Heart left ventricle (tissue), 16 donors: ENCODE measurements at places on chromosomes 3 and 15.

DNA sequence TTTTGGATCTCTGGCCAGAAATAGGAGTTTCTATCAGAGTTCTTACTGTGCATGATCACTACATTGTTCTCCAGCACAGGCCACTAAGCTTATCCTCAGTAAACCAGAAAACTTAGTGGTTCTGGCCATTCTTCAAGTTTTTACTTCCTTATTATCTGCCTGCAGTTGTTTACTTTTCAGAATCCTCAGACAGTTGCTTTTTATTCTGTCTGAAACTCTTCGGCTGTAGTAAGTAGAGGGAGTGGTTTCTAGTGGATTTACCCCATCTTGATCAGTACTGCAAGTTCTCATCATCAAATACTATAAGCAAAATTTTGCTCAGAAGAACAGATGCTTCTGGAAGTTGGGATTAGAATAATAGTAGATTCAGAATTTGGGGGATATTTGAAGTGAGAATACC is 193.0 kb upstream of the RARB start:
- no peak for DNase-seq

- DNase-seq, result no peak
Observed at GRCh38 chr3:195537995-195538394, 5.1 kb downstream of the PPP1R2 start.

GRCh38 chr15:61237400-61237799 is 8.3 kb upstream of the RORA start:
- DNase-seq, result no peak

- DNase-seq, result no peak
Observed at GRCh38 chr3:39911465-39912309, 102.3 kb downstream of the MYRIP start.

DNA sequence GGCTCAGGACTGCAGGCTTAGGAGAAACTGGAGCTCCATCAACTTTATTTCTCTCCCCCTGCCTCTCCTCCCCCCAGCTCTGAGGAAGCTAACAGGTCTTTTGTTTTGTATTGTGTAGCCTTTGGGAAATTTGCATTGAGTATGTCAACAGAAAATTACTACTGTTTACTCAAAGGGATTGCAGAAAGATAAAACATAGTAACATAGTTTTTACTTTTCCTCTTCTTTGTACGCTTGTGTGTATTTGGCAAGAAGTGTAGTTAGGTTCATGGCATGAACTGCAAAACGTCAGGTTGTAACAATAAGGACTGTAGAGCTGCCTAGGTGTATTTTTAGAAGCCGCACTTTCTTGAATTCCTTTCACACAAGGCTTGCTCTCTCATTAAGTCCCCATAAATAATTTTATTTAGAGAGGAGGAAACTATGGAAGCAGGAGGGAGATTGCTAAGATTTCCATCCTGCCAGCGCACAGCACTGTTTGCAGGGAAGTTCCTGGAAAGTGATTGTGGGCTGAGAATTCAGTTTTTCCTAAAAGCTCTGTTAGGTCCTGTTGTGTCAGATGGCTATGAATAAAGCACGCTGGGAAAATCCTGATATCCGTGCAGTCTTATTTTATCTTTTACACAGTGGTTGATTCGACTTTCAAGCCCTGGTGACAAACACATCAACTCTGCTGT is 21.1 kb upstream of the SATB1 start:
- DNase-seq, result no peak

- DNase-seq, result no peak
Observed at GRCh38 chr15:62617741-62618140, 424.8 kb upstream of the TPM1 start.

DNA sequence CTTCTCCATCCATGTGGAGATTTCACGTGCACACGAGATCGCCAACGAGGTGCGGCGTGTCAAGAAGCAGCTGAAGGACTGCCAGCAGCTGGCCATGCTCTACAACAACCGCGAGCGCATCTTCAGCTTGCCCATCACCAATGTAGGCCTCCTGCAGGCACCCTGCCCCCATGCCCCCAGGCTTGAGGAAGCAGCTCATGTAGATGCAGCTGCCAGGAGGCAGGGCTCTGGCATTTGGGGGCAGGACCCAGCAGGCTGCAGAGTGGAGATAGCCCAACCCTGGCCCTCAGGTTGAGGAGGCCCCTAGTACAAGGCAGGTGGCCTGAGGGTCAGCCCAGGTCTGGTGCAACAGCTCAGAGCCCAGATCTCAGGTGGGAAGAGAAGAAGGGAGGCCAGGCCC is 36.4 kb downstream of the DNAH1 start:
- DNase-seq, result peak; percentile 24

GRCh38 chr15:80275961-80276360 is 23.9 kb upstream of the CTXND1 start:
- DNase-seq, result no peak

DNA sequence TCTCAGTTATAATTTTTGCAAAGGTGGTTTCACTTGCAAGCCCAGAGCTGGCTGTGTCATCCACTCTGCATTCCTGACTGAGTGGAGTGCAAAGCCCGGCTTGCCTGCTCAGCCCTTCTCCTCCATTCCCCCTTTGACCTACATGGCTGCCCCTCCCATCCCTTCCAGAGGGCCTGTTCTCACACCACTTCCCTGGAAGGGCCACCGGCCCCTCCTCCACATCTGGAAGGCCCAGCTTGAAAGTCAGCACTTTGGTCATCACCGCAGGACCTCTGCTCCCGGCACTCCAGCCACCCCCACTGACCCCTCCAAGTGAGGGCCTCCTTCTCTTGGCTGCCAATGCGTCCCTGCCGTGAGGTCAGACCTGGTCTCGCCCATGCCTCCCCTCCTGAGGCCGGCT is 74.1 kb upstream of the RNF7 start:
- no peak for DNase-seq

GRCh38 chr15:70518201-70519003 is 245.0 kb downstream of the UACA start:
- DNase-seq, result no peak

DNA sequence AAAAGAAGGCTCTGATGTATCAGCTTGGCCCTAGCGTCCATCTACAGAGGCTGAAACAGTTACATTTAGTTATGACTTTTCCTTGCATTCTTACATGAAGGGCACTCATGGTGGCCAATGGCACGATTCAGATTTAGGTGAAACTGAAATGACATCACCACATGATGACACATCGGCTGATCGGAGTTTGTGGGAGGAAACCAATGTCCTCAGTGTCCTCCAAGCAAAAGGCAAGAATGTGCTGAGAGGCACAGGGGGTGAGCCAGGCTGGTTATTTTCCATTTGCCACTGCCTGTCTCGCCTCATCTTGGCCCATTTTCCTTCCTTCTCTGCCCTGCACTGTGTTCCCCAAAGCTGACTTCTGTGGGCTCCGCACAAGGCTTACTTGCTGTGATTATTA is 34.4 kb downstream of the TARS3 start:
- DNase-seq, result no peak

- no peak for DNase-seq
Observed at GRCh38 chr3:181066143-181067087, 76.9 kb upstream of the DNAJC19 start.

DNA sequence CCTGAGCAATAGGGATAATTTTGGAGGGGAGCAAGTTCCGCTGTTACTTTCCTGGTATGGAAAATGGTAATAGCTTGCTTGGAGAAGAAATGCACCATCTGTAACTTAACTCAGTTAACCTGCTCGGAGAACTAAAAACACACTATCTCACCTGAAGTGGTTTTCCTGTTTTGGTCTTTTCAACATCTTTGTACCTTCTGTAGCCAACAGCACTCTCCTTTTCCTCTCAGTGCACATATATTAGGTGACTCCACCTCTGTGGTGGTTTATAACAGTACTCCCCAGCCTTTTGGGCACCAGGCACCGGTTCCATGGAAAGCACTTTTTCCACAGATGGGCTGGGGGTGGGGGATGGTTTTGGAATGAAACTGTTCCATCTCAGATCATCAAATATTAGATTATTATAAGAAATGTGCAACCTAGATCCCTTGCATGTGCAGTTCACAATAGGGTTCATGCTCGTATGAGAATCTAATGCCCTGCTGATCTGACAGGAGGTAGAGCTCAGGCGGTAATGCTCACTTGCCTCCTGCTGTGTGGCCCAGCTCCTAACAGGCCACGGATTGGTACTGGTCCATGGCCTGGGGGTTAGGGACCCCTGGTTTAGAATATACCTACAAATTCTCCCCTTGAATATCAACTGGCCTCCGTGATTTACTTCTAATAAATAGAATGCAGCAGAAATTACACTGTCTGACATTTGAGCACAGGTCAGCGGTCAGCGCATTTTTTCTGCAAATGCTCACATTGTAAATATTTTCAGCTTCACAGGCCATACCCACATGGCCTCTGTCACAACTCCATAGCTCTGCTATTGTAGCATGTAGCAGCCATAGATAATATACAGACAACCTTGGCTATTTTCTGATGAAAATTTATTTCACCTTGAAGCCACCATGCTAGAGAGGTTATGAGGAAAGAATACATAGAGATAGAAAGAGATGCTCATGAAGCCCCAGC is 83.8 kb upstream of the SUCLG2 start:
- no peak for DNase-seq

DNA sequence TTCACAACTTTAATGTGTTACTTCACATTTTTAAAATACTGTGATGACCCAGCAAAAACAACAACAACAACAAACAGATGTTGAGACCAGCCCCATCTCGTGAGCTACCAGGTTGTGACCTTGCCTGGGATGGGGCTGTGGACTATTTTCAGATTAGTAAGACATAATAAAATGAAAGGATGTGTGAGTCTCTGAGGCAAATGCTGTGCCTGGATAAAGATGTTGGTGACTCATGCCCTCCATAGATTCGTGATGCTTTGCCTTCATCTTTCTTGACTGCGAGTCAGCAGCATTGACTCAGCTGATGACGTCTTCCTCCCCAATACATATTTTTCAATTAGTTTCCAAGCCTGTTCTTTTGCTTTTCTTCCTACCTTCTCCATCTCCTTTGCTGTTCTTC is 453.0 kb upstream of the CFAP20DC start:
- no peak for DNase-seq

DNA sequence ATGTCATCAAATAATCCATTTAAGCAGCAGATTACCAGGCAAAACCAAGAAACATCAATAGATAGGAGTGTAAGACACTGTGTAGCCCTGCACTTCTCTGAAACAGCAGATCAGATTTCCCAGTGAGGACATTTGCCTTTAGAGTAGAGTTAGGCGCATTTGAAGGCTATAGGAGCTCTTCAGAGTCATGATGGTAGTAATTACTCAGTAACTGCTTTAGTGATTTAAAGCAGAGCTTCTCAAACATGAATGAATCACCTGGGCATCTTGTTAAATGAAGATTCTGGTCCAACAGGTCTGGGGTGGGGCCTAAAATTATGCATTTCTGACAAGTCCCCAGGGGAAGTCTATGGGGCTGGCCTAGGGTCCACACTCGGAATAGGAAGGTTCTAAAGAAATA is 36.9 kb downstream of the THRB start:
- DNase-seq, result no peak

GRCh38 chr3:140748-141330 is 55.7 kb upstream of the CHL1 start:
- DNase-seq, result no peak

- peak; percentile 36 for DNase-seq
Observed at GRCh38 chr3:112357930-112358780, 25.2 kb downstream of the CD200 start.

DNA sequence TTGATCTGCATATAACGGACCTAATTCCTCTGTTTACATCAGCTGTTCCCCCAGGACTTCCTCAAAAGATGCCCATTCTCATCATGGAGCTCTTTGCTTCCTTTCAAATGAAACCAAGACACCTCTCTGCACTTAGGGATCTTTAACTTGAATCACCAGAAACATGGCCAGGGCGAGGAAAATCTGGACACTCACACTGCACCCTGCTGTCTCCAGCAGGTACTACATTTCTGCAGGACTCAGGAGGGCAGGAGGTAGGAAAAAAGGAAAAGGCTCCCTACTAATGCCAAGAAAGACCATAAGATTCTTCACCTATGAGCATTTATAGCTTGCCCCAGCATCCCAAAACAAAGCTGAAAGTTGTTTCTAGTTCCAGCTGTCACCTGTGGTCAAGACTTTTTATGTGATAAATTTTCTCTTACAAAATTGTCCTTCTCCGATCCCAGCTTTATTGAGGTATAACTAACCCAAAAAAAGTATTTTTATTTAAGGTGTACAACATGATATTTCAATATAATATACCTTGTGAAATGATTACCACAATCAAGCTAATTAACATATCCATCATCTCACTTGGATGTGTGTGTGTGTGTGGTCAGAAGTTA is 87.3 kb upstream of the C15orf61 start:
- peak; percentile 31 for DNase-seq

DNA sequence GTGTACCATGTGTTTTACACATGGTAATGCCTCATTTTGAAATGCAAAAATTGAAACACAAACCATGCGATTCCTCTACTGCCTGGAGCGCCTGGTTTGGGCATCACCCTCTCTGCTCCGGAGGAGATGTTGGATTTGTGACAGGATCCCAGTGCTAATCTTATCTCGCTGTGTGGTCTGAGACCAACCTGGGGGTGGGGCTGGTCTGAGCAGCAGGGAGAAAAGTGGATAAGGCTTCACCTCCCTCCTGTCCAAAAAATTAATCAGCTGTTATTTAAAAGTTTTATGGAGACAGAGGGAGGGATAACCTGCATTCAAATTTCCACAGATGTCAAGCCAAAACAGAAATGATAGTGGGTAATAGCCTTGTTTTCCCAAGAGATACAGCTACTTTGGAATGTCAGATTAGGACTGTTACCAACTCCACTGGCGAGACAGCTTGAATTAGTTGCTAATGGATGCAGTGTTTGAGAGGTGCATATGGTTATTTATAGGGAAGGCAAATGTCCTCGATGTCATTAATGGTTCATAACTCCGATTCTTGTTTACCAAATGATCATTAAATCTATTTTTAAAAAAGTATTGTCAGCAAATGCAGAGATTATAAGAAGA is 54.0 kb upstream of the SKOR1 start:
- DNase-seq, result no peak

DNA sequence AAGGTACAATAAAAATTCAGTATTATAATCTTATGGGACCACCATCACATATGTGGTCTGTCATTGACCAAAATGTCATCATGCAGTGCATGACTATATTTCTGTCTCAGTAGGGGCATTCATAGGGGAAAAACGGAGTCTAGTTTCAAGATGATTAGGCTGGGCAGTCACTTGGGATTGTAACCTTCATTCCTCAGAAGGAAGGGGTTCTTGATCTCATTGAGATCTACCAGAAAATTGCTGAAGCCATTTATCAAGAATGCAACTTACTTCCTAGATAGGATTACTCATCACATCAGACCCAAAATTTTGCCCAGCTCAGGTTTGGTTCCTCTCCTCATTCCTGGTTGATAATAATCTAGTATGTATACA is 37.3 kb downstream of the BTD start:
- no peak for DNase-seq

GRCh38 chr15:37792351-37792750 is 142.1 kb upstream of the TMCO5A start:
- no peak for DNase-seq
